ENCODE measurements at places on chromosomes 13 and 19.
A peak's percentile ranks its signal among the peaks of the same experiment; 100 is the strongest.

GRCh38 chr13:29594303-29594709 is 1.2 kb downstream of the SLC7A1 start:
- DNase-seq = peak; percentile 55

DNA sequence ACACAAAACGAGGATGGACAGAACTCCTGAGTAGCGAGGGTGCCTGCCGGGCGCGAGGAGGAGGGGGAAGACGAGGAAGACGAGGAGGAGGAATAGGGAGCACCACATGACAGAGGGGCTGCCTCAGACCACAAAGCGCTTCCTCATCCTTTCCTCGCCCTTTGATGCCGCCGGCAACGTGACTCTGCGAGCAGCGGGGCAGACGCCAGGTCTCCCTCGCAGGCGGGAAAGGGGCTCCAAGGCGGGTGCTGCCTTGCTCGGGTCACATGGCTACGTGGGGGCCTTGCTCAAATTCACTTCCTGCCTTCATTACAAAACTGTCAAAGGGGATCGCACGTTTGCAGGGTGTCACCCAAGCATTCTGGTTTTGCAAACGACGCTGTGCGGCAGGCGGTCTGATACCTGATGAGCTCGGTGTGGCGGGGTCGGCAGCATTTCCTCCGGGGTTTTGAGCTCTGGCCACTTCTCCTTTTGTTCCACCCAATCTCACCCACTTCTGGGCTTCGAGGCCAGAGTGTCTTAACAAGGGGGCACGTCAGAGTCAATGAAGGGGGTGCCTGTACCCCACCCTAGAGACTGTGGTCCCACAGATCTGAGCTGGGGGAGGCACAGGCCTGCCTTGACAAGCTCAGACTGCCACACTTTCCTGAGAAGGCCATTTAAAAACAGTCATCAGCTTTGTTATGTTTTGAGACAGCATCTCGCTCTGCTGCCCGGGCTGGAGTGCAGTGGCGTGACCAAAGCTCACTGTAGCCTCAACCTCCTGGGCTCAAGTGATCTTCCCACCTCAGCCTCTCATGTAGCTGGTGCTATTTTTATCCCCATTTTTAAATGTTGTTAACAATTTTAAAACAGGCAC is 14.9 kb downstream of the MAP2K2 start:
- peak; percentile 49 for DNase-seq

- no peak for DNase-seq
Observed at GRCh38 chr13:91609353-91609752, 210.9 kb downstream of the GPC5 start.

- no peak for DNase-seq
Observed at GRCh38 chr13:33794576-33794975, 23.4 kb upstream of the RFC3 start.

DNA sequence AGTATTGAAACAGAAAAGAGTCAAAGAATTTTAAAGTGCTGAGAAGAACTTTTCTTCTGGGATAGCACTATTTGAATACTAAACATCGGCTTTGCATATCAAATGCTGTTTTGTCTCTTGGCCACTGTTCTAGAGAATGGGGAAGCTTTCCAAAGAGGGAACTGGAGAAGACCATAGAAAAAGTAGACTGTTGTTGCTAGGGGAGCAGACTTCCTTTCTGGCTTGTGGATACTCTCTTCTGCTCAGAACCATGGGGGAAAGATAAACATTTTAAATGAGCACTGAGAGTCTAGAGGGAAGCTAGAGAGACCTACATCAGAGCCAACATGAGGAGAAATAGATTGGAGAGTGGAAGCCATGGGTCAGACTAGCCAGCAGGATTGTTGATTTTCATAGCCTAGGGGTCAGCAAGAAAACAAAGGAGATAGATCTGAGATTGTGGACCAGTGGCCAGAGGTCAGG is 315.7 kb downstream of the KCTD12 start:
- DNase-seq = no peak

- DNase-seq = no peak
Observed at GRCh38 chr13:19597523-19597922, 35.9 kb upstream of the MPHOSPH8 start.

- peak; percentile 56 for DNase-seq
Observed at GRCh38 chr19:1468821-1469254, 10.2 kb downstream of the C19orf25 start.

GRCh38 chr19:7293762-7294557 is at the start of gene INSR:
Gene INSR (minus strand): TSS chr19:7294414. CDS start chr19:7293891, 523 bp downstream.
- DNase-seq = peak; percentile 78

DNA sequence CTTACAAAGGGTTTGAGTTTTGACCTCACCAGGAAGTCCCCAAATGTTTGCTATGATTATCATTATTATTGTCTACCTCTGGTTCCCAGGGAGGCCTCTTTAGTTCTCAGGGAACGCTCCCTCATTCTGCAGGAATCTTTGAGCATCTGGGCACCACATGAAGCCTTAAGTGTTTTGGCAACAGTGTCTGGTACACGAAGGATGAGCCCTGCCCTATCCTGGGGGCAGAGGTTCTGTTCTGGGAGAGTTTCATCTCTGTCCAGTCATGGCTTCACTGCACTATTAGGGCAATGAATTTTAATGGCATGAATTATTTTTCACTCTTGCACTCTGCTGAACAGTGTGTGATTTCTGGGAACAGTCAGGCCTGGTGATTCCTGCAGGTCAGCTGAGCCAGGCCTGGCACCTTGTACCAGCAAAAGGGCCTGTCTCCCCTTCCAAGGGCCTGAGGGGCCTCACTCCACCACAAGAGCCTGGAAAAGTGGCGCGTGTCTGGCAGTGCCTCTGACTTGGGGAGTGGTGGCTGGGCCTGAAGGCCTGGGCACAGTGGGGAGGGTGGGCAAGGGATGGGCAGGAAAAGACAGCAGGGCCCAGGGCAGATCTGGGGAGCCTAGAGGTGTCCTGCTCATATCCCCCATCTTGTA is 4.6 kb downstream of the FAM187B start:
- DNase-seq = no peak
